Smooth muscle cell of trachea (primary cell): ENCODE measurements at places on chromosomes 11 and 22. TPM values are rescaled to one million over a fixed set of nuclear protein-coding genes. Genes with fewer than 3 reads are reported as not detected.

Gene C11orf16
- not detected in 2 replicates for total RNA-seq

Gene IGLL5
- total RNA-seq: not detected in 2 replicates

Gene LRRC4C
- 0.15 and 0.17 TPM in 2 replicates for total RNA-seq

Gene PARVA
- total RNA-seq: 34.0 and 53.1 TPM in 2 replicates

Gene C11orf52
- 0.66 TPM in 1 of 2 replicates, not detected in the other for total RNA-seq

Gene SLC29A2
- 0.58 and 0.66 TPM in 2 replicates for total RNA-seq

Gene DERL3
- total RNA-seq: 0.17 TPM in 1 of 2 replicates, not detected in the other

Gene BIRC3
- 0.44 and 2.0 TPM in 2 replicates for total RNA-seq

Gene PHF5A
- total RNA-seq: 54.7 and 68.1 TPM in 2 replicates

Gene RASSF10
- total RNA-seq: not detected in 2 replicates

Gene OR4S2
- total RNA-seq: not detected in 2 replicates

Gene CASTOR1
- total RNA-seq: 6.4 and 18.0 TPM in 2 replicates

Gene AGBL2
- total RNA-seq: 1.0 and 2.8 TPM in 2 replicates

Gene SLC6A5
- under 0.01 TPM in 1 of 2 replicates, not detected in the other for total RNA-seq

Gene LRRC32
- 5.4 and 48.3 TPM in 2 replicates for total RNA-seq

Gene ISX
- total RNA-seq: not detected in 2 replicates

Gene TREH
- not detected in 2 replicates for total RNA-seq

Gene OR51V1
- total RNA-seq: not detected in 2 replicates

Gene ZBTB16
- total RNA-seq: under 0.01 TPM in 1 of 2 replicates, not detected in the other

Gene CCDC116
- total RNA-seq: 0.15 and 0.17 TPM in 2 replicates

Gene OR52I1
- total RNA-seq: not detected in 2 replicates

Gene CRYBB2
- not detected in 2 replicates for total RNA-seq

Gene BDNF
- 5.2 and 10.6 TPM in 2 replicates for total RNA-seq

Gene GNAZ
- total RNA-seq: 0.87 and 1.2 TPM in 2 replicates

Gene OR51I1
- not detected in 2 replicates for total RNA-seq

Gene CARD18
- total RNA-seq: not detected in 2 replicates

Gene OR5D16
- not detected in 2 replicates for total RNA-seq

Gene MS4A15
- total RNA-seq: not detected in 2 replicates

Gene MPZL3
- 0.17 and 0.29 TPM in 2 replicates for total RNA-seq

Gene NRXN2
- total RNA-seq: 9.6 and 18.2 TPM in 2 replicates

Gene TMEM191B
- total RNA-seq: 0.83 TPM in 1 of 2 replicates, not detected in the other

Gene TIGD3
- under 0.01 TPM in 1 of 2 replicates, not detected in the other for total RNA-seq
